ENCODE measurements at places on chromosomes 1 and 21.

DNA sequence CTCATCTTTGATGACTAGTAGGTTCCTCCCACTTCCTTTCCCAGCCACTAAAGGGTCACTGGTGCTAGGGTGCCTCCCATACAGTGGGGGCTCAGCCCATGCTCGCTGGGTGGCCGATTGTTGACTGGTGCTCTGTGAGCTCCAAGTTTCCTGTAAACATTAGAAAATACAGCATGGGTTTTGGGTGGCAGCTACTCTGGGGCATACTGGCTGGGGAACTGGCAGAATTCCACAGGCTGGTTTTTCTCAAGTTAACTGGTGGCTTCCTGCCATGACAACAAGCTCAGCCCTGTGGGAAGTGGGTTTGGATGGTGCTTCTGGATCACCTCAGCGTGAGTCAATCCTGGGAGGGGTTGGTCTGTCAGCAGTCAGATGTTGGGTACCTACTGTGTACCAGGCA lies 28.7 kb upstream of the CRNN start:
- DNase-seq = no peak

GRCh38 chr1:8217011-8217711 lies 100.8 kb upstream of the SLC45A1 start:
- DNase-seq = peak; percentile 20

GRCh38 chr1:2027961-2028583 lies 8.9 kb downstream of the GABRD start:
- DNase-seq = no peak

GRCh38 chr1:93443454-93443853 lies 4.5 kb upstream of the FNBP1L start:
- no peak for DNase-seq

DNA sequence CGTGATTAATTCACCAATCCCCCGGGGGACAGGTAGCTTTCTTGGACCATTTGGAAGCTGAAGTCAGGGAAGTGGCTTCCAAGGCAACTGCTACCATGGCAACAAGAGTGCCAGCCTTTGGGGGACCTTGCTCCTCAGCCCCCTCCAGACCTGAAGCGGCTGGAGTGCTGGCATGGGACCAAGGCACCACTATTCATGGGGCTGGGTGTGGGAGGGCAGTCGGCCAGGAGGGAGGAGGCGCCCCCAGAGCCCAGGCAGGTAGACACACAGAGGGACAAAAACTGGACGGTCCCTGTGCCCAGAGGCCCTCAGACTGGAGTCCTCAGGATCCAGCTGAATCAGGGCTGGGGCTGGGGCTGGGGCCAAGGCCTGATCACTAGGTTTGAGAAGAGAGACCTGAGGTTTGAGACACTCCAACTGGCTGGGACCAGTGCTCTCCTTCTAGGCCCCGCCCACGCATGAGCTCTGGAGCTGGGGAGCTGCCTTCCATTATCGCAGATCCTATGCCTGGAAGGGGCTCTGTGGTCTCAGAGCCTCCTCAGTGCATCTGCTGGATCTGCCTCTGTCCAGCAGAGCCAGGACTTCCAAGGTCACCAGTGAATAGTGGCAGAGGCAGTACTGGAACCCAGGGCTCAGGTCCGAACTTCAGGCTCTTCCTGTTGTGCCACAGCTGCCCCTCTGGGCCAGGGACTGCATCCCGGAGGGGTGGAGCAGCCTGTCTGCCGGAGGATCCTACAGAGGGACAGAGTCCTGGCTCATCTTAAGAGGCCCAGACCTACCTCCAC lies 3.3 kb upstream of the KNCN start:
- no peak for DNase-seq

DNA sequence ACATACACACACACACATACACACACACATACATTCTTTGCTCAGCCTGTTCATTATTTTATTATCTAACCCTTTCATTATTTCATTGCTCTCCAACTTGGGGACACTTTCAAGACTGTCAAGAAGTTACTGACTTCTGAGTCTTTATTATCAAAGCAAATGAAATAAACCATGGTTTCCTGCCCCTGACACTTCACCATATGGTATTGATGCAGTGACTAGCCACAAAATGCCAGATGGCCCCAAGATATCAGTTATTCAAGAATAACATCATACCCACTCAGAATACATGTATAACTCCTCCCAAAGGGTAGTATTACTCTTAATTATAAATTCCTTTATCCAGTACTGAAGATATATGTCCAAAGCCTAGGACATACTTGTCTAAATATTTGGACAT lies 197.3 kb downstream of the MRPL39 start:
- DNase-seq = no peak

DNA sequence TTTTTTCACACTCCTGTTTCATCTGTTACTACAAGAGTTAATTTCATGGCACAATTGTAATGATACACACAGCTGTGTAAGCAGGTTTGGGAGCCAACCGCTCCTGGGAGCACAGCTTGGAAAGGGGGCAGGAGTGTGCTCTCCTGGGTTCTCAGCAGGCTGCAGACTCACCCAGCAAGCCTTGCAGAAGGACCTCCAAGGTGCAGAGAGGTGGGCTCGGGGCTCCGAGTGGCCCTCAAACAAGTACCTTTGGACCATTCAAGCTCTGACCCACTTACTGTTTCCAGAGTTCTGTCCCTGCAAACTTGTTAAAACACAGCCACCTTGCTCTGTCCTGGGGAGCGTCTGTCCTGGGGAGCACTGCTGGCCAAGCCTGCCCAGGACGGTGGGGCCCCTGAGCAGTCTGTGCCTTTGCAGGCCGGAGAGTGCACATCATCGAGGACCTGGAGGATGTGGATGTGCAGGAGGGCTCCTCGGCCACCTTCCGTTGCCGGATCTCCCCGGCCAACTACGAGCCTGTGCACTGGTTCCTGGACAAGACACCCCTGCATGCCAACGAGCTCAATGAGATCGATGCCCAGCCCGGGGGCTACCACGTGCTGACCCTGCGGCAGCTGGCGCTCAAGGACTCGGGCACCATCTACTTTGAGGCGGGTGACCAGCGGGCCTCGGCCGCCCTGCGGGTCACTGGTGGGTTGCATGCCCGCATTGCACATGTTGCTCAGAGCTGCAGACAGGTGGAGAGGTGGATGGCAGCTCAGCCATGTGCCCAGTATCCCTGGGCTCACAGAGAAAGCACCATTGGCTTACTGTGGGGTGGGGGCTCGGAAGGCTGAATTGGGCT lies 78.0 kb downstream of the OBSCN start:
- DNase-seq = no peak

DNA sequence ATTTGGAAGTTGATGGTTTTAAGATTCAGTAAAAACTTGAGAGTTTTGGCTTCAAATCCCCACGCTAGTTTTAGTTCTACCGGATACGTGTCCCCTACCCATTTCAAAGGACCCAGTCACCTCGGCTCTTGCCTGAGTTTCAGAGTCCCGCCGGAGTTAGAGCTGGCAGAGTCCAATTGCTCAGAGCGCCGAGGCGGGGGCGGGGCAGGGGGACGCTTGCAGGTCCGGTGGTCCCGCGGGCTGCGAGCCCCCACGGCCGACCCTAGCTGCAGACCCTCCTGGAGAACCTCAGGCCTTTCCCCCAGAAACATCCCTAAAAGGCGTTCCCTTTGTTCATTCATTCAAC lies 765 bp upstream of the VPS45 start:
- DNase-seq = no peak

DNA sequence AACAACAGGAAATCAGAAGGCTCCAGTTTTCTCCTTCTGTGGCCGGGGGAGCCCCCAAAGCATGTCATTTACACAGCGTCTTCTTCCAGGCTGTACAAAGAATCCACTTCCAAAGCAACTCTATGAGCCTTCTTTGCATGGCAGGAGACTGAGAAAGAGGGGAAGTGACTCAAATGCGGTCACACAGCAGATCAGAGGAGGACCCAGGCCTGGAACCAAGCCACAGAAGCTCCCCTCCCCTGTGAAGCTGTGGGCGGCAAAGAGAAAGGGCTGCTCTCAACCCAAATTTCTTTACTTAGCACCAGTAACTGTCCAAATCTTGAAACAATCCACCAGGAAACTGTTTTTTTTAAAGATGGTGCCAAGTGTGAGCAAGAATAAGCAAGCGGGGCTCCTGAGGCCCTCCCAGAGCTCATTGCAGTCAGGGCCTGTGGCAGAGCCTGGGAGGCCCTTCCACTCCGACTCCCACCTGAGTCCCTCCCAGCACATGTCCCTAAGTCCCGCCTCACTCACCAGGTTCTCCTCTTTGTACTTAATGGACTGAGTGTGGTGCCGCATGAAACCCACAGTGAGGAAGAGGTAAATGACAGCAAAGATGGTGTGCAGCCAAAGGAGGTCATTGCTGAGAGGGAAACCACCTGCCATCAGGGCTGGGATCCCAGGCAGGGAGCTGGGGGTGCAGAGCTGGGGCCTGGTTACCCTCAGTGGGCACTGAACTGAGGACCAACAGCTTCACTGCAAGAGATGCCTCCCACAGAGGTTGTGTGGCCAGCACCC lies 15.9 kb downstream of the TMEM63A start:
- no peak for DNase-seq

DNA sequence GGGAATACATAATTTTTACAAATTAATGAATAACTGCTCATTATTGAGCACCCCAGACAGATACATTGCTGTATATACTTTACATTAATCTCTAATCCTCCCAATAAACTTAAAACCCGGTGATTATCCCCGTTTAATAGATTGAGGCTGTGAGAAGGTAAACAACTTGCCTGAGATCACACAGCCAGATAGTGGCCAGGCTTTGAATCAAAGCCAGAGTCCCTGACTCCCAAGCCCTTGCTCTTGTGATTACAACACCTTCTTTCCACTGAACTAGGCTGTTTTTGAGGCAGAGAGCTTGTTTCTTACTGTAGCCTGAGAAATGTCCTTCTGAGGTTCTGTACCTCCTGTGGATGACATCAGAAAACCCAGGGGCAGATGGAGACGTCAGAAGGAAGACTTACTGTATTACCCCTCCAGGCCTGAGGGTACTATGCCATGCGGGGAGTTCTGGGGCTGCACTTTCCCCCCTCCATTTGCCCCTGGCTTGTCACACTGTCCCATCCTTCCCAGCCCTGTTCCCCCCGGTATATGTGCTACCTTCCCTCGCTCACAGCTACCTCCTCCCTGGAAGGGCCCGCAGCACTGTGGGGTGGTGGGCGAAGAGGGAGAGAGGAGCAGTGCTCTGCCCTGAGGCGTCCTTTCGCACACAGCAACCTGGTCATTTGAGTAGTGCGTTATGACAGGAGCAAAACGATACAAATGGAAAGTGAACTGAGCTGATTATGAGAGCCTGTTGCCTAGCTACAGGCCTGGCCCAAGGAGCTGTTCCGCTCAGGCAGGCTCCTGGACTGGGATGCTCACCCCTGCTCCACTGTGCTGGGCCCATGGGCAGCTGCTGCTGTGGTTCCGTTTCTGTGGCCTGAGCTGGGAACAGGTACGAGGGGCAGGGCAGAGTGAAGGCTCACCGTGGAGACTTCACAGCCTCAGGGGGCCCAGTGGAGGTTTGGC lies 4.6 kb downstream of the KCNC4 start:
- no peak for DNase-seq

DNA sequence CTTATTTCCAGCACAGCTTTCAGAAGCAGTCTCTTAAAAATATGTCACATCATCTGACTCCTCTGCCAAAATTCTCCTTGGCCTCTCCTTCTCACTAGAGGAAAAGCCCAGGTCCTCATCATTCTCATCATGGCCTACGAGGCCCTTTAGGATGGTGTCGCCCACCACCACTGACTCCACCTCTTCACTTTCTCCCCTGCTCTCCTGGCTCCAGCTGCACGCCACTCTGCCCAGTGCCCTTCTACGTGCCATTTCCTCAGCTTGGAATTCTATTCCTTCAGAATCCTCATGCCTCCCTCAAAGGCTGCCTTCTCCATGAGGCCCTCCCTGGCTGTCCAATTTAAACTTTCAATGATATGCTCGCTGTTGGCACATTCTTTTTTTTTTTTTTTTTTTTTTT lies 25.3 kb upstream of the BTG2 start:
- no peak for DNase-seq

DNA sequence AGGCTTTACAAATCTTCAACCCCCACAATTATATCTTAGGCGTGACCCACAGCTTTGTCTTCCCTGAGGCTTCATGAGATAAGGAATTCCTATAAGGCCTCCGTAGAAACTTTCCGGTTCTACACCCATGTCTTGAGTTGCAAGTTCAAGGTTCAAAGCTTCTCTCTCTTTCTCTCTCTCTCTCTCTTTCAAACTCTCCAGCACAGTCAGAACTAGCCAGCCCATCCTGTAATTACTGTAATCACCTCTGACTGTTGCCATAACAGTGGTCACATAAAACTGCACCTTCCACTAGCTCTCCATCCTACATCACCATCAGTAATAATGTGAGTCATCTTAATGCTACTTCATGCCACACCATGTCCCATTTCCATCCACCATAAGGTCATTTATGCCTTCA lies 90.0 kb upstream of the NFASC start:
- no peak for DNase-seq

GRCh38 chr1:206672844-206673758 lies 11.6 kb upstream of the MAPKAPK2 start:
- peak; percentile 67 for DNase-seq

GRCh38 chr21:32347977-32348376 lies 44.8 kb downstream of the URB1 start:
- DNase-seq = no peak

DNA sequence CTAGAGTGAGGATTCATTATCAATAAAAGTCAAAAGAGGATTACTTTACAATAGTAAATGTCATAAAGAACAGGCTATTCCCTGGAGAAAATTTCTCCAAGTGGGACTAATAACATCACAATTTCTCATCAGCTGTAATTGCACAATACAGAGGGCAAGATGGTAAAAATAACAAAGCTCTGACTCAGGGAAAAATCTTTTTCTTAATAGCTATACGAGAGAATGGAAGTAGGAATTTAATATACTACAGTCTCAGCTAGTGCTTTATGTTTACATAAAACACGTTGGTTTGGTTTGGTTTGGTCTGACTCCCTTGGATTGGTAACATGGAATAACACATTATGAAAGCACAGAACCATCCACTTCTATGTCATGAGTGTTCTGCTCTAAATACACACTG lies 397.6 kb downstream of the LRRIQ3 start:
- no peak for DNase-seq

Measured in hematopoietic multipotent progenitor cell (in vitro differentiated cells).